Vein endothelial cell (primary cell): ENCODE measurements at places on chromosomes 2 and 18. TPM values are rescaled to one million over a fixed set of nuclear protein-coding genes. Genes with fewer than 3 reads are reported as not detected.

TMEM178A gene
- total RNA-seq: 1.3 TPM in 1 of 2 replicates, not detected in the other

PLGLB1 gene
- total RNA-seq: 0.57 and 1.3 TPM in 2 replicates

PARD6G gene
- 1.4 and 2.0 TPM in 2 replicates for total RNA-seq

LRRC30 gene
- not detected in 2 replicates for total RNA-seq

LYG2 gene
- total RNA-seq: not detected in 2 replicates

IL36G gene
- total RNA-seq: not detected in 2 replicates

CCNYL1 gene
- total RNA-seq: 29.7 and 42.0 TPM in 2 replicates

PLCD4 gene
- 2.9 and 6.5 TPM in 2 replicates for total RNA-seq

C18orf32 gene
- total RNA-seq: 13.3 and 17.6 TPM in 2 replicates

OSBPL1A gene
- total RNA-seq: 17.6 and 17.7 TPM in 2 replicates

TMEM247 gene
- total RNA-seq: not detected in 2 replicates

FOXI3 gene
- total RNA-seq: not detected in 2 replicates

CYRIA gene
- 31.4 and 38.0 TPM in 2 replicates for total RNA-seq

SKOR2 gene
- not detected in 2 replicates for total RNA-seq

IL36RN gene
- total RNA-seq: not detected in 2 replicates

FRZB gene
- total RNA-seq: under 0.01 TPM in 1 of 2 replicates, not detected in the other

HOXD1 gene
- 16.6 and 26.8 TPM in 2 replicates for total RNA-seq

IL1R2 gene
- not detected in 2 replicates for total RNA-seq

KCNK3 gene
- total RNA-seq: not detected in 2 replicates

DLX2 gene
- not detected in 2 replicates for total RNA-seq

CENPA gene
- total RNA-seq: 5.2 and 6.7 TPM in 2 replicates

NMUR1 gene
- not detected in 2 replicates for total RNA-seq

SPEG gene
- total RNA-seq: under 0.01 and 1.4 TPM in 2 replicates

NLRC4 gene
- total RNA-seq: not detected in 2 replicates

FMNL2 gene
- 36.9 and 50.9 TPM in 2 replicates for total RNA-seq

PAX8 gene
- 0.48 and 1.3 TPM in 2 replicates for total RNA-seq

OSR1 gene
- 0.33 TPM in 1 of 2 replicates, not detected in the other for total RNA-seq

TNFAIP6 gene
- total RNA-seq: not detected in 2 replicates

IL36A gene
- not detected in 2 replicates for total RNA-seq

FABP1 gene
- total RNA-seq: not detected in 2 replicates

CYP1B1 gene
- total RNA-seq: 1.3 and 1.6 TPM in 2 replicates

SPHKAP gene
- total RNA-seq: not detected in 2 replicates

PIEZO2 gene
- total RNA-seq: 103 and 134 TPM in 2 replicates

KRTCAP3 gene
- total RNA-seq: not detected in 2 replicates

CKAP2L gene
- total RNA-seq: 6.2 and 12.2 TPM in 2 replicates

NTSR2 gene
- total RNA-seq: not detected in 2 replicates

PRKRA gene
- total RNA-seq: 42.5 and 50.9 TPM in 2 replicates

PROKR1 gene
- total RNA-seq: under 0.01 TPM in 1 of 2 replicates, not detected in the other

BMP10 gene
- 0.33 TPM in 1 of 2 replicates, not detected in the other for total RNA-seq

GAREM1 gene
- total RNA-seq: 0.65 and 0.86 TPM in 2 replicates

GCG gene
- total RNA-seq: not detected in 2 replicates

SGPP2 gene
- not detected in 2 replicates for total RNA-seq

SPC25 gene
- 3.6 and 6.4 TPM in 2 replicates for total RNA-seq

TUBB8B gene
- not detected in 2 replicates for total RNA-seq

MC5R gene
- not detected in 2 replicates for total RNA-seq

LINC00305 gene
- total RNA-seq: not detected in 2 replicates

ADCY3 gene
- 18.0 and 18.7 TPM in 2 replicates for total RNA-seq

LIMS2 gene
- 14.6 and 19.6 TPM in 2 replicates for total RNA-seq

IL1R1 gene
- 2.0 and 4.2 TPM in 2 replicates for total RNA-seq

UGT1A4 gene
- total RNA-seq: not detected in 2 replicates

HRH4 gene
- total RNA-seq: under 0.01 and 0.10 TPM in 2 replicates

HOXD9 gene
- 11.7 and 22.5 TPM in 2 replicates for total RNA-seq

ASAP2 gene
- 68.0 and 72.8 TPM in 2 replicates for total RNA-seq

NAT8 gene
- not detected in 2 replicates for total RNA-seq

ACMSD gene
- total RNA-seq: not detected in 2 replicates

TCF23 gene
- not detected in 2 replicates for total RNA-seq

GAL3ST2 gene
- not detected in 2 replicates for total RNA-seq

SERPINB4 gene
- not detected in 2 replicates for total RNA-seq

C2orf81 gene
- total RNA-seq: 0.19 TPM in 1 of 2 replicates, not detected in the other
